ENCODE measurements at places on chromosomes 7 and 10.

DNA sequence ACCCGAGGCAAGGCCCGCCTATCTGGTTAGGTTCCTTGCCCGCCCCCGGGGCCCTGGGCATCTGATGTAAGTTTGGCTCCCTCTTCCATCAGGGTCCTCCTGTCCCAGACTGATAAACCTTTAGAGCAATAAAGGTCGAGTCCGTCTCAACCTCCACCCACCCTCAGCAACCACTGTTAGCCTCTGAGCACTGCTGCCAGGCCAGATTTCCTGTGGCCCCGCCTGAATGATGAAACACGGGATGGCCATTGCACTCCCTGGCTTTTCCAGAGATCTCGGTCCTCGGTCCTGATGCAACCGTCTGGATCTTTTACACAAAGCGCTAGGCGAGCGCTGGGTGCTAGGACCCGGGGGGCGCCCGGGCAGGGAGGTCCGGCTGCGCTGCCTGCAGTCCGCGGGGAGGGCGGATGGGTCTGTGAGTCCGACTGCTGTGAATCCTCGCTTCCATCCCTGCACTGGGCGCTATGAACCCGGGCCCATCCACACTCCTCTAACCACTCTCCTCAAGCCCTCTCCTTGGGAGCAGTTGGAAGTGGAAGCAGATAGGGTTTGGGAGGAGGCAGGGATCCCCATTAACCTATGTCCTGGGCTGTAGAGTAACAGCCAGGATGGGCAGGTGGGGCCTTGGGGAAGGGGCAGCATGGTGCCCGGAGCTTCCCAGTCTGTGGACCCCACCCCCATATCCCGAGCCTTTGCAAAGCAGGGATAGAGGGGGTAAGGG, 875 bp upstream of the DDIT4 start:
- peak; percentile 98 for DNase-seq

- DNase-seq = peak; percentile 24
These were observed 1.1 kb upstream of the PWWP2B start for GRCh38 chr10:132395704-132396493.

DNA sequence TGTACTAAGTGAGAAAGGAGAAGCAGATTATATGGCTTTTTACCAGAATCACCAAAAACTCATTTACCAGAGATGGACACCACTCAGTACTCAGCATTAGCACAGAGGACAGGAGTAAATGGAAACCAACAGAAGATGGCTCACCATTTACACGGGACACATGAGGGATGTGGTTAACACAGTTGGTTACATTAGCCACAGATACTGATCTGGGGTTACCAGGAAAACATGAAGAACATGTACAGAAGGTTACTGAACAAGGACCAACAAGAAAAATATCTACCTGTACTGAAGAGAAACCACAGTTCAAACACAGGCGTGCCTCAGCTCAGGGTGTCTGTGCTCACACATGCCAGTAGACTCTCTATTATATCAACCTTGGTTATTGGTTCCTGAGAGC, 1285.8 kb upstream of the SORCS1 start:
- no peak for DNase-seq

GRCh38 chr10:75342397-75342796, 59.2 kb downstream of the ZNF503 start:
- DNase-seq = no peak

GRCh38 chr10:121927841-121928527, at the start of gene ATE1:
Gene ATE1, minus strand, starts transcription at chr10:121928031. Its CDS starts 82 bp downstream, at chr10:121927949.
- DNase-seq = peak; percentile 94

- DNase-seq = no peak
These were observed 118.7 kb upstream of the CDK6 start for GRCh38 chr7:92955081-92955480.

DNA sequence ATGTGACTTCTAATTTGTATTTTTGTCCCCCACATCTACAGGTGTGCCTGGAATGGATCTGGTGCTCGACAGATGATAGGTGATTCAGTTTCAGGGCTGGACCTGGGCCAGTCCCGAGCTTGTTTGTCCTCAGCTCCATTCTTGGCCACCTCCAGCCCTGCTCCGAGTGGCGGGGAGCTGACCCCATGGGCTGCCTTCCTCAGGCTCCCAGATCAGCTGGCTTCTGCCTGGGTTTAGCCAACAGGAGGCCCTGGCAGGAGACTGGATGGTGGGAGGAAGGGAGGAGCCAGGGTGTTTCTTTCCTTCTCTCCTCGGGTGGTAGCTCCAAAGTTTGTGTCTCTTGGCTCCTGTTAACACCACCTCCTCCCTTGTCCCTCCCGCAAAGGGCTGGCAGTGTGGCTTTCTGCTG, 75.2 kb downstream of the CDH23 start:
- no peak for DNase-seq

- no peak for DNase-seq
These were observed 10.2 kb upstream of the ST8SIA6 start for GRCh38 chr10:17464545-17464944.

Measured in fibroblast of pulmonary artery (primary cell).